ENCODE measurements at places on chromosomes 3 and 15. TPM values are rescaled to one million over a fixed set of nuclear protein-coding genes. Genes with fewer than 3 reads are reported as not detected.

DNA sequence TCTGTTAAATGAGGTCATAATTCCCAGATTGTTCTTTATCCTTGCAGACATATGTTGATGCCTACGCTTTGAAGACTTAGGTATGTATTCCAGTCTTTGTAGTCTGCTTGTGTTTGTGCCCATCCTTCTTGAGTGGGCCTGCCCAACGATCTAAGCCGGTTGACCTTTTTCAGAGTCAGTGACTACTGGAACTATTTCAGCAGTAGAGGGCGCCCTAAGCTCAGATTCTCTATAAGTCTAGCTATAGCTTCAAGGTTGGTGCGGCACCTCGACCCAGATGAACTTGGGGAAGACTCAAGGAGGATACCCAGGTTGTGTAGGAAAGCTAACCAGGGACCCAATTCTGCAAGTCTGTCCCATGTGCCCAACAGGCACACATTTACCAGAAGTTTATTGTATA is 228.8 kb upstream of the PPP2R3A start:
- DNase-seq, result no peak

GRCh38 chr3:160447544-160447943 is 2.0 kb downstream of the TRIM59 start:
- no peak for DNase-seq

- DNase-seq, result no peak
Measured at GRCh38 chr3:25783661-25784512, 644 bp upstream of the NGLY1 start.

GRCh38 chr3:58427661-58428361 is 5.8 kb downstream of the PDHB start:
- DNase-seq, result no peak

- DNase-seq, result no peak
Measured at GRCh38 chr3:23496165-23496564, 293.0 kb downstream of the UBE2E2 start.

GRCh38 chr3:100097919-100098783 is 16.1 kb downstream of the FILIP1L start:
- DNase-seq, result no peak

GRCh38 chr3:177491296-177492032 is 294.2 kb upstream of the TBL1XR1 start:
- no peak for DNase-seq

DNA sequence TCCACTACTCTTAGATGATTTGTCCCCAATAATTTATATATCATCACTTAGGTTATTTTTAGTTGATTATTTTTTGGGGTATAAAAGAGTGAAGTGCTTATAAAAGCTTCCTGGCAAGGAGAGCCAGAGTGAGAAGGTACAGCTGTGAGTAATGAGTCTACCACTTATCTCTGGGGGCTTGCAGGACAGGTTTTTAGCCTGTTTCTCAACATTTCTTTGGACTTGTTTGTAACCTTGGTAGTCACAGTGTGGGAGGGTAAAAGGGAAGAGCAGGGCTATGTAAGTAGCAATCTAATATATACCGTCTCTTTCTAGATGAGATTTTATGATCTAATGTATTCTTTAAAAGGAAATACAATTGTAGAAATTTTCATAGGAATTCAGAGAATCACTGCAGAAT is 321.3 kb upstream of the GOLIM4 start:
- DNase-seq, result no peak

GRCh38 chr3:43256714-43257461 is 29.5 kb upstream of the SNRK start:
- DNase-seq, result no peak

- DNase-seq, result no peak
Measured at GRCh38 chr15:43517354-43518196, at the start of gene MAP1A. TSS of gene MAP1A (plus strand) at chr15:43517608. CDS start at chr15:43521474, 3,866 bp downstream.

- no peak for DNase-seq
Measured at GRCh38 chr3:49630784-49631183, 43.4 kb upstream of the APEH start.

DNA sequence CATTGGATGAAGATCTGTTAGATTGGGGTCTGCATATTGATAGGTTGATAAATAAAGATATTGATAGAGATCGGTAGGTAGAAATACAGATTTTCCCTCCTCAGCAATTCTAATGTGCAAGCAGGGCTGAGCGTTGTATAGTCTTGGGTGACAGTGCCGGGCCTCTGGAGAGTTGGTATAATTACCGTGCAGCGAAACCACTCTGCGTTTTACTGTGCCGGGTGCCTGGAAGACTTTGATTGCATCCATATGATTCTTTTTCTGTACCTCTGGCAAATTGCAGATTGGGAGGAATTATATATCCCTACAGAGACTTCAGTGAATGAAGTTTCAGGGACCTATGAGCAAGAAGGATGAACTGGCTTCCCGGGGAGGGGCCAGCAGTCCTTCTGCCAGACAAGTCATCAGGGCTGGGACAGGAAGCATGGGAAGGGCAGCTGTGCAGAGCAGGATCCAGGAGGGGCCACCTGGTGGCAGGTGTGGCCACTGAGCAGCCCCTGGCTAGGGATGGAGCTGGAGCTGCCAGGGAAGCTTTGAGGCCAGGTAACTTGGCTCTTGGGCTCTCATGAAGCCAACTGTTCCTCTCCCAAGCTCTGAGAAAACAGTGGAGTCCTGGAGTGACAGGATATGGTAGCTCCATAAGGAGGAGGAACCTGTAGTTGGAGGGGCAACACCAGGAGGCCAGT is 132.5 kb downstream of the APBA2 start:
- no peak for DNase-seq

GRCh38 chr15:36080759-36081158 is 498.7 kb upstream of the CDIN1 start:
- DNase-seq, result no peak

DNA sequence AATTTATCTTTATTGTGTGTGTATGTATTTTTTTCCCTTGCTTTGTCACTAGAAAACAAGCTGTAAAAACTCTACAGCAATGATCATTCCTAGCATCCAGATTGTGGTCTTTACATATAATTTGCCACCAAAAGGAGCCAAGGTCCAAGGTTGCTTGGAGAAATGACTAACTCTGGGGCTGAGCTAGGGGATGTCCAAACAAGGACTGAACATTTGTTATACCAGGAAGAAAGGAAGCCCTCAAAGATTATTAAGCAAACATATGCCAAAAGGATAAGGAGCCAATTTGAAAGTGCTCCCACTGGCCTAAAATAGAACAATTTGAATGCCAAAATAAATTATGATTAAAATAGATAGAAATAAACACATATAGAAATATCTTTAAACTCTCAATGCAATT is 293.3 kb downstream of the ZIC1 start:
- no peak for DNase-seq

GRCh38 chr3:8868996-8869395 is 94.3 kb downstream of the RAD18 start:
- no peak for DNase-seq

DNA sequence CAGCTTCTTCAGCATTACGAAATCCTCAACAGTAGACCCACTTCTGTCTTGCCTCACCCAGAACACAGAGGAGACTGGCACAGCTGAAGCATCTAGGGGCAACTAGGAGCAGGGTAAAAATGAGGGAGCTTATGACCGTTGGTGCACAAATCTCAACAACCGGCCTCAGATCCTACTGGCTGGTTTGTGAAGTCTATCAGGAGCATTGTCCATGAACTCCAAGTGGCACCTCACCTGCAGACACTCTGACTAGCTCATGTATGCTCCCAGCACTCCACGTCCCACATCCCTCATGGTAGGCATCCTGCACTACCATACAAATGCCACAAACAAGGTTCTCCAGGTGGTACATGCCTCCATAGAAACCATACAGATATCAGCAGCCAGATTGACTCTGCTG is 163.1 kb downstream of the TLE3 start:
- DNase-seq, result no peak

- DNase-seq, result no peak
Measured at GRCh38 chr3:13161021-13161759, 88.0 kb upstream of the IQSEC1 start.

GRCh38 chr15:92958105-92958504 is 58.0 kb downstream of the CHD2 start:
- DNase-seq, result no peak

GRCh38 chr3:169272532-169272931 is 391.0 kb downstream of the MECOM start:
- no peak for DNase-seq

- no peak for DNase-seq
Measured at GRCh38 chr3:69784954-69785514, 45.8 kb downstream of the MITF start.

GRCh38 chr3:157160658-157161424 is 894 bp upstream of the CCNL1 start:
- peak; percentile 75 for DNase-seq

DNA sequence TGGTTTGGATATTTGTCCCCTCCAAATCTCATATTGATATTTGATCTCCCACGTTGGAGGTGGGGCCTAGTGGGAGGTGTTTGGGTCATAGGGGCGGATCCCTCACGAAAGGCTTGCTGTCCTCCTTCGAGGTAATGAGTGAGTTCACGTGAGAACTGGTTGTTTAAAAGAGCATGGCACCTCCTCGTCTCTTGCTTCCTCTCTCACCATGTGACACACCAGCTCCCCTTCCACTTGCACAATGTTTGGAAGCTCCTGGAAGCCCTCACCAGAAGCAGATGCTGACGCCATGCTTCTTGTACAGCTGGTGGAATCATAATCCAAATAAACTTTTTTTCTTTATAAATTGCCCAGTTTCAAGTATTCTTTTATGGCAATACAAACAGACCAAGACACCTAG is 38.6 kb downstream of the RFTN1 start:
- DNase-seq, result no peak

GRCh38 chr15:61410662-61411061 is 181.6 kb upstream of the RORA start:
- DNase-seq, result no peak

- DNase-seq, result no peak
Measured at GRCh38 chr3:141524988-141525387, 38.2 kb downstream of the RASA2 start.

DNA sequence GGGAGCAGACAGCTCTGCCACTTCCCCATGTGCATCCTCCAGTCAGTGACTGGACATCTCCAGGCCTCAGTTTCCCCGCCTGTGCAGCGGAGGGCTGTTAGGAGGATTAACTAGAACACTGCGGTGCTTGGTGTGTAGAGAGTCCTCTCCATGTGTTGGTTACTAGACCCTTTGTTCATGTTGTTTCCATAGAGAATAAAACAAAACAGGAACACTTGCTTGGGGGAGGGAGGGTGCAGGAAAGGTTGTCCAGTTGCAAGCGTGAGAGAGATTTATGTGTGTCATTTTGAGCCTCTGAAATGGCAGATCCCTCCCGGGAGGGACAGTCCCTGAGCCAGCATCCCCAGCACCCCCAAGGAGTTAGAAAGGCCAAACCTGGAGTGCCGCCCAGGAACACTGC is 184.0 kb upstream of the LYSMD4 start:
- DNase-seq, result no peak

DNA sequence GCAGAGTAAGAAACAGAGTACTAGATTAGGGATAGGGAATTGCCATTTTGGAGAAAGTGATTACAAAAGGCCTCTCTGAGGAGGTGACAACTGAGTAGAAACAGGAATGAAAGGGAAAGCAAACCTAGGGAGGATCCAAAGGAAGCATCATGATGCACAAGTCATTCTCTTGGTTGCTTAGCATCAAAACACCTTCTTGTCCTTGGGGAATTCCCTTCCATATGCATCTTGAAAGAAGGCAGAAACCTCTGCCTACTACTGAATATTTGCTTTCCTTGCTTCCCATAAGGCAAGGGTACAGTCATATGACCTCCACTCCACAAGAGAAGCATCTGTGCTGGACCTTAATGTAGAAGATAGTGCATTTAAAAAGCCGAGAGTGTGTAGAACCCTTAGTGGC is 24.1 kb downstream of the GABPB1 start:
- DNase-seq, result no peak

- no peak for DNase-seq
Measured at GRCh38 chr3:152969557-152970300, 134.8 kb downstream of the P2RY1 start.

DNA sequence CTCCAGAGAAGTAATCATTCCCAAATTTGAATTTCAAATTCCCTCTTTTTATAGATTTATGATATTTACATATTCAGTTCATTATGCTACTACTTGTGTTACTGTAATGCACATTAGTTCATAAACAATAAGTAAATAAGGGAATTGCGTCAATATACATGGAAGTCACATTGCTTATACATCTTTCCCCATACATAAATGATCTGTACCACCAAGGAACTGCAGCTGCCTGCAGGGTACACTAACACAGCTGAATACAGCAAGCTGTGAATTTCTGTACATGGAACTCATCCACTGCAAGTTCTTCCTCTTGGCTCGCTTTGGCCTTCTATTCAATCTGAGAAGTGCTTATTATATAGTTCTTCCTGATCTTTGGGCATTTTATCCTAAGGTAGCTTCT is 15.5 kb downstream of the CASR start:
- DNase-seq, result no peak

GRCh38 chr3:147391781-147392624 is 14.3 kb downstream of the ZIC4 start:
- no peak for DNase-seq

GRCh38 chr3:141275973-141276372 is 44.3 kb downstream of the PXYLP1 start:
- no peak for DNase-seq

DNA sequence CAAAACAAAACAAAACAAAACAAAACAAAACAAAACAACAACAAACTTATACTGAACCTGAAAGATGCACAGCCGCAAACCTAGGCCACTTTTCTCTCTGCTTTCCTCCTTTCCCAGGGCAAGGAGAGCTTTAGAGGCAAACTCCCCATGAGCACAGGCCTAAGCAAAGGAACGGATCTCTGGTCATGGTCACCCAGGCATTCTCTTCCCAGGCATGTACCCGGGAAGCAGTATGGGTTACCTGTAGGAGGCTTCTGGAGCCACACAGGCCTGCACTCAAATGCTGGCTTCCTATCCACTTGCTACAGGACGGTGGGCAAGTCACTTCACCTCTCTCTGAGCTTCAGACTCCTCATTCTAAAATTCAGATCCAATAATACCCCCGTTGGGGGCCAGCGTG is 171.8 kb downstream of the SMAD6 start:
- DNase-seq, result no peak

DNA sequence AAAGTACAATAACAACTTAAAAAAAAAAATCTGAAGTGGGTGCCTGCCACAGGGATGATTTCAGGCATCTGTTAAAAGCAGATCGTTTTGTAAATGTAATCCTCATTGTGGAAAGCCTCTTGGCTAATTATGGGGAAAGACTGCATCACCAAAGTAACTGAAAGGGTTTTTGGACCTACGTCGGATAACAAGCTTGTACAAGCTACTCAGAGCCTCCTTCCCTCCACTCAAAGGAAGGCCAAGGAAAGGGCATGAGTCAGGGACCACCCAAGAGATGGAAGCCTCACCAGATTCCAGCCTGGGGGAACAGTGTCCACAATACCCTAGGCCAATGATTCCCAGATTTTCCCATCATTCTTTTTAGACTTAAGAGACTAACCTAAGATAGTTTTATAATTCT is 84.3 kb downstream of the ATP1B3 start:
- no peak for DNase-seq

GRCh38 chr3:183817639-183818038 is 7.7 kb downstream of the MAP6D1 start:
- no peak for DNase-seq

ASB14 gene
- polyA plus RNA-seq, result 0.90 TPM

CTDSPL2 gene
- 41.2 TPM for polyA plus RNA-seq

SCG3 gene
- not detected for polyA plus RNA-seq

CELSR3 gene
- polyA plus RNA-seq, result 0.60 TPM

CPEB1 gene
- polyA plus RNA-seq, result 2.7 TPM

SMARCC1 gene
- 67.0 TPM for polyA plus RNA-seq

GPR149 gene
- polyA plus RNA-seq, result not detected

CHRD gene
- not detected for polyA plus RNA-seq

NR1I2 gene
- polyA plus RNA-seq, result 0.41 TPM

STAB1 gene
- polyA plus RNA-seq, result not detected

Measured in naive thymus-derived CD8-positive, alpha-beta T cell (primary cell).